ENCODE measurements at places on chromosomes 1 and 21.

- no peak for DNase-seq
Measured at GRCh38 chr1:236829085-236829484, 34.0 kb downstream of the MTR start.

- DNase-seq = no peak
Measured at GRCh38 chr1:235908742-235909520, 42.2 kb upstream of the LYST start.

- no peak for DNase-seq
Measured at GRCh38 chr1:110011527-110012041, 22.8 kb upstream of the STRIP1 start.

- no peak for DNase-seq
Measured at GRCh38 chr1:205689479-205689878, 9.2 kb upstream of the SLC45A3 start.

GRCh38 chr1:229012823-229013222, 258.1 kb upstream of the RAB4A start:
- DNase-seq = no peak

Measured in activated gamma-delta T cell treated with Interleukin-2 at 50 U/mL for 16 hours (primary cell).